ENCODE measurements at places on chromosomes 11 and 22. TPM values are rescaled to one million over a fixed set of nuclear protein-coding genes. Genes with fewer than 3 reads are reported as not detected.

Gene FAT3
- total RNA-seq = under 0.01 TPM

Gene GRK2
- total RNA-seq = 26.1 TPM

Gene NPAS4
- total RNA-seq = not detected

Gene TCN2
- total RNA-seq = 13.8 TPM

Gene SYT9
- total RNA-seq = 0.33 TPM

Gene TSGA10IP
- not detected for total RNA-seq

Gene PANX3
- total RNA-seq = not detected

Gene CDCA5
- total RNA-seq = 2.0 TPM

Gene BID
- 44.4 TPM for total RNA-seq

Gene SMC1B
- total RNA-seq = not detected

Gene LRRC74B
- total RNA-seq = not detected

Gene B4GALNT4
- 0.09 TPM for total RNA-seq

Gene HMBS
- total RNA-seq = 4.0 TPM

Gene NLRP14
- total RNA-seq = not detected

Gene SAA4
- not detected for total RNA-seq

Gene TIGD3
- total RNA-seq = 0.22 TPM

Gene OR52A1
- total RNA-seq = not detected

Gene PDE3B
- 0.34 TPM for total RNA-seq

Gene IRF7
- total RNA-seq = 7.4 TPM

Gene OR10A2
- total RNA-seq = not detected

Gene NOL12
- total RNA-seq = 19.4 TPM

Gene MYO18B
- total RNA-seq = not detected

Gene CABP7
- not detected for total RNA-seq

Gene GVQW3
- 0.43 TPM for total RNA-seq

Gene OR2AG1
- total RNA-seq = not detected

Gene SAA1
- total RNA-seq = not detected

Gene TECTA
- 0.52 TPM for total RNA-seq

Gene OR5B3
- total RNA-seq = not detected

Gene GAL3ST1
- total RNA-seq = under 0.01 TPM

Gene PARVG
- 0.11 TPM for total RNA-seq

Gene XKR3
- not detected for total RNA-seq

Gene MMP3
- total RNA-seq = not detected

Gene PTPN5
- total RNA-seq = not detected

Gene PKNOX2
- not detected for total RNA-seq

Gene OR6A2
- total RNA-seq = under 0.01 TPM

Gene P2RY6
- total RNA-seq = 0.17 TPM

Gene SIK2
- 13.0 TPM for total RNA-seq

Gene UCP2
- total RNA-seq = 1.3 TPM

Gene NXPE4
- not detected for total RNA-seq

Gene SLC22A6
- not detected for total RNA-seq

Gene OR51B4
- total RNA-seq = not detected

Gene EMID1
- 10.0 TPM for total RNA-seq

Gene ISX
- total RNA-seq = not detected

Gene SMIM38
- 0.09 TPM for total RNA-seq
